NCI-H2081 treated with DMSO at 0.1 percent for 48 hours (cell line): ENCODE measurements at places on chromosomes 16 and 17.

GRCh38 chr17:1813088-1813487 is 16.6 kb downstream of the SMYD4 start:
- DNase-seq, result no peak

DNA sequence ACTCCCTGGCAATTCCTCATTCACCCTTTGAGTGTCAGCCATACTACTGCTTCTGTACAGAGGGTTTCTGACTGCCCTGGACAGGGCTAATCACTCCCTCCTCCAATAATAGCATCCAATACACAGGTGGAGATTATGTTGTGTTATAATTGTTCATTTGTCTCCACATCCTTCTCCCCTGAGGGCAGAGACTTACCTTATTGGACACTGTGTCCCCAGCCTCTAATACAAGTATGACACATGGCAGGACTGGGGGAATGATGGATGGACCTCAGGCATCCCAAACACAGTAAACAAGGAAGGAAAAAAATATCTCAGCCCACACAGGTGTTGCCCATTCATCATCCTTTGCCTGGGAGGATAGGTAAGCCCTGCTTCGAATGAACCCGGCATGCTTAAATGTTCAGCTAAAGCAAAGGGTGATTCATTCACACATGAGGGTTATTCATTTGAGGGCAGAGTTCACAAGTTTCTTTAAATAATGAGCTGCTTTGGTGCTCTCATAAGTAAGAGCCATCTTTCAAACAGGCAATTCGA is 34.8 kb downstream of the MMD start:
- DNase-seq, result no peak

GRCh38 chr16:88599092-88599733 is 29.0 kb downstream of the ZC3H18 start:
- no peak for DNase-seq

DNA sequence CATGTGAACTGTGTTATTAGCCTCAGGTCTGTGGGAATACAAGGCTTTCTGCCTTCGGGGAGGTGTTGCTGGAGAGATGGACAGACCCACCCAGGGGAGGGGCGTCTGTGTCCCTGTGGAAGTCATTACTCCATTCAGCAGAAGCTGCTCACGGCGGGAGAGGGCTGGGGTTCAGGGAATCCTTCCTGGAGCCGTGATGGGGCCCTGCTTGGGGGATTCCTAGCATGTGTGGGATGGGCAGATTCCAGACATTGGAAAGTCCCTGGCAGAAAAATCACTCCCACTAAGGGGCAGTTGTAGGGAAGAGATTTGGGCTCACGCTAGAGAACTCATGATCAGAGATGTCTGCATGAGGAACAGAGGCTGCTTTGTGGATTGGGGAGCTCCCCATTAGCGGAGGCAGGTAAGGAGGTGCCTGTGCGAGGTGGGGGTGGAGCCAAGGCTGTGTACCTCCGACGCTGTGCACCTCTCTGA is 56.3 kb upstream of the IL34 start:
- no peak for DNase-seq

DNA sequence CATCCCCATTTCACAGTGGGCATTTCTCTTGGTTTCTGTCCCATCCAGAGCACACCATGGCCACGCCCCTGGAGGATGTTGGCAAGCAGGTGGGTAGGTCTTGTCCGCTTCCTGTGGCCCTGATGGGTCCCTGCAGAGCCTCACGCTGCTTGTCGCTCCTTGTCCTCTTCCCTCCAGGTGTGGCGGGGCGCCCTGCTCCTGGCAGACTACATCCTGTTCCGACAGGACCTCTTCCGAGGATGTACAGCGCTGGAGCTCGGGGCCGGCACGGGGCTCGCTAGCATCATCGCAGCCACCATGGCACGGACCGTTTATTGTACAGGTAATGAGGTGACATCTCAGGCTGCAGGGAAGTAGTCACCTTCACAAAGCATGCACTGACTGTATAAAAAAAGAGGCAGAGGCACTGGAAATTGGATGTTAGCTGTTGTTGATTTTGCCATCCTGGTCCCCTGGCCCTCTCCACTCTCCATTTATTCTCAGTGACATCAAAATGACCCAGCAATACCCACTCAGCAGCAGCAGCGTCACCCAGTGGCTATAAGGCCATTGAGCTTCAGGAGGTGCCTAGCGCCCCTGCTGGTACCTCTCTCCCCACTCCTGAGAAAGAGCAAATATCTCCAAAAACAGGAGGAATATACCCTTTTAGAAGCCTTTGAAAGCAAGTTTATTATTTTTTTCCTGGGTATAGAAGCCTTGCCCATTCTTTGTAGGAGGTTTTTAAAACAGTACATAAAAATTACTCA is 13.7 kb downstream of the METTL22 start:
- DNase-seq, result no peak

- DNase-seq, result no peak
Measured at GRCh38 chr17:49887086-49887743, 39.3 kb upstream of the TAC4 start.

DNA sequence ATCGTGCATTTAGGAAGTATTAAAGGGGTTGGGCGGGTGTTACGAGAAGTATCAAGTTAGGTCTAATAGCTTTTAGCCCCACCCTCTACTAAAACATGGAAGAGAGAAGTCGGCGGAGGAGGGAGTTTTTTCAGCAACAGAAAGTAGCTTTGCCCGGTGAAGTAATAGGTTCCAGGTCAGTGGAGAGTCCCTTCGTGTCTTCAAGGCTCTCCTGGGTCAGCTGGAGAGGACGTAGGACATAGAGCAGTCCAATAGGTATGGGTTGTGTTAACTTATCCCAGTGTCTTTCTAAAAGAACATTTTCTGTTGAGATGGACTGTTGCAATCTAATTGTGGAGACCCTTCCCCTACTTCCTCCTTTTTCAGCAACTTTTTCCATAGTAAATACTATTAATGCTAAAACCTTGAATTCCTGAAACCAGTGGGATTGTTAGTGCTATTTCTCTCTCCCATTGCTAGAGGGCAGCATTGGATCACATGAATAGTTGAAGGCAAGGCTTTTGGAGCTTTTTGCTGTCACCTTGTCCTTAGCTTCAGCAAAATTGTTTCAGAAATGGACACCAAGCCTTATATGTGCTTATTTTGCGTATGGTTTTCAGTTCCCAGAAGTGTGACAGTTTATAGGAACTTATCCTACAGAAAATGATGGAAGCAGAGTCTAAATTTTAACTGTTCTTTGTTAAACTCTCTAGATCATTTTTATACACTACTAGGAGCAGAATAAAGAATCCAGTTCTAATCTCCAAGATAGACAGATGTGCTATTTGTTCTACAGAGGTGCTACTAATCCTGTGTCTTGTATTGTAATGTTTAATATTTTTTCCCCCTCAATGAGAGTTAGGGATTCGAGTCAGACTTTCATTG is 38.4 kb downstream of the UTP18 start:
- DNase-seq, result no peak

- DNase-seq, result no peak
Measured at GRCh38 chr17:50675627-50676026, 32.1 kb downstream of the ANKRD40 start.

DNA sequence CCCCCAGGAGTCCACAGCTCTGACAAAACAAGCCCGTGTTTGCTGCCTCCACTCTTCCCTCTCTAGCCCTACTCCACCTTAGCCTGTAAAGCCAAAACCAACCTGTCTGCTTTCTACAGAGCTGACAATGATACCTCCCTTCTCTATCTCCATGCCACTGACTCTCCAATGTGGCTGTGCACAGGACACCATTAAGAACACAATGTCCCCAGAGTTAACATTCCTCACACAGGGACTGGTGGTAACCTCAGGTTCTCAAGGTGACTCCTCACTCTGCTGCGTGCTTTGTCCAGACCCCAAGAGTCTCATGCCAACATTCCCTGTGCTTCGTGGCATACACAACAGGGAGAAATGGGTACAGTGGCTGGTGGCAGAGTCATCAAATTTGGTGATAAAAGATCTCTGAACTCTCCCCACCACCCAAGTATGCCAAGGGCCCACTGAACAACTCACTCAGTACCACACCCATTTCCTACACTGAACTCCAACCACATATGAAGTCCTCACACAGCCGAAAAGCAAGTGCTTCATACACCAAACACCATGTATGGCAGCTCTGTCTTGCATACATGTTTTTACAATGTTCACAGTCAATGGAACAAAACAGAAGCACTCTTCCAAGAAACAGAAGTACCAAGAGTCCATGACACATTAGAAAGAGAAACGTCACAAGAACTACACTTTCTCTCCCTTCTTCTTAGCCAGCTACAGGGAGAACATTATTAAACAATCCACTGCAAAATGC is 21.1 kb downstream of the CSNK2A2 start:
- no peak for DNase-seq
